ENCODE measurements at places on chromosomes 2 and 18.

DNA sequence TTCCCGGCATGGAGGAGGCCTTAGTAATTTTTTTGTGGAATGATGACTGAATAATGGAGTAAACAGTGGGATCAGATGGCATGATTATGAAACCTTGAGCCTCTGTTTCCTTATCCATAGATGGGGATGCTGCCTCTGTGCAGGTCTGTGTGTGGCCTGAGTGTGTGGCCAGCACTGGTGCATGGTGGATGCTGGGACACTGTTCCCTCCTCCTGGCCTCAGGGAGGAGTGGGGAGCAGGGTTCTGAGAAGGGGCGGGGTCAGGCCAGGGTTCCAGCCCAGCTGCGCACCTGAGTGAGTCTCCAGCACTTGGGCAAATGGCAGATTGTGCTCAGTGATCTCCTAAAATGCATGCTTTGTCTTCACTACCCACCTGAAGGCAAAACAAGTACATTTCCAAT, 66.4 kb downstream of the DCDC2C start:
- no peak for DNase-seq

GRCh38 chr18:57831597-57832377, 28.7 kb upstream of the ATP8B1 start:
- DNase-seq, result no peak

GRCh38 chr2:237733677-237734300, 64.8 kb upstream of the RBM44 start:
- no peak for DNase-seq

GRCh38 chr18:68469049-68469625, 245.8 kb downstream of the TMX3 start:
- DNase-seq, result no peak

DNA sequence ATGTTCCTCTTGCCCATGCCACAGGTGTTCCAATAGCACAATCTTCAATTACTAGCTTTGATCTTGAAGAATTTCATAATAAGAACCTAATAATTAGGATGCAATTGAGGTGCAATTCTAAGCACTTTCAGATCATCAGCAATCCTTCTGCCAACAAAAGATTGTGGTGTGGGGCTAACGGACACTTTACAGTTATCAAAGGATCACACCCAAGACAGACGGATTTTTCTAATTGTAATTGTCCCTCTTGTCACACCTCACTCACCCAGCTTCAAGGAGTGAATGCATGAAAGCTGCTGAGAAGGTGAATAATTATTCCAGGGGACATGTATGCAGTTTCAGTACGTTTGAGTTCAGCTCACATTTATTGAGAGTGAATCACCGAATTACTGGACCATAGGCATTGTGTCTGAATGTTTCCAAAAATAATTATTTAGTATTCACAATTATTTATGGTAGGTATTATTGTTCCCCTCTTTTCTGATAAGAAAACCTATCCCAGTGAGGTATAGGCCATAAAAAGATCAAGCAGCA, 438.5 kb upstream of the TRIB2 start:
- DNase-seq, result no peak

- no peak for DNase-seq
Observed at GRCh38 chr2:41000374-41000773, 548.5 kb upstream of the SLC8A1 start.
